Smooth muscle cell of the pulmonary artery (primary cell): ENCODE measurements at places on chromosomes 12 and 14. TPM values are rescaled to one million over a fixed set of nuclear protein-coding genes. Genes with fewer than 3 reads are reported as not detected.

The NEUROD4 gene
- not detected in 2 replicates for total RNA-seq

The ACSM4 gene
- total RNA-seq: not detected in 2 replicates

The TECPR2 gene
- 23.3 and 36.1 TPM in 2 replicates for total RNA-seq

The REM2 gene
- total RNA-seq: 0.07 and 0.13 TPM in 2 replicates

The CARMIL3 gene
- total RNA-seq: 0.17 TPM in 1 of 2 replicates, not detected in the other

The SYT10 gene
- total RNA-seq: not detected in 2 replicates

The SLC10A1 gene
- total RNA-seq: not detected in 2 replicates

The KRT7 gene
- total RNA-seq: 15.0 and 16.4 TPM in 2 replicates

The BMP4 gene
- 9.7 and 20.0 TPM in 2 replicates for total RNA-seq

The TGM1 gene
- total RNA-seq: 0.65 and 1.5 TPM in 2 replicates

The GPRC5D gene
- 0.13 TPM in 1 of 2 replicates, not detected in the other for total RNA-seq

The KRT72 gene
- not detected in 2 replicates for total RNA-seq

The CDCA3 gene
- 3.5 and 6.3 TPM in 2 replicates for total RNA-seq

The AKAP3 gene
- 1.7 TPM in 2 replicates for total RNA-seq

The CIDEB gene
- total RNA-seq: 1.6 and 2.3 TPM in 2 replicates

The ZNF10 gene
- total RNA-seq: 10.8 and 12.4 TPM in 2 replicates

The LRFN5 gene
- 0.59 and 11.3 TPM in 2 replicates for total RNA-seq

The PARPBP gene
- total RNA-seq: 3.1 and 5.1 TPM in 2 replicates

The PRICKLE1 gene
- total RNA-seq: 0.79 and 2.6 TPM in 2 replicates

The SLCO1B1 gene
- total RNA-seq: not detected in 2 replicates

The MORN3 gene
- total RNA-seq: 0.65 and 0.86 TPM in 2 replicates

The RHEBL1 gene
- 0.23 and 0.59 TPM in 2 replicates for total RNA-seq

The SLC8A3 gene
- 0.33 and 0.40 TPM in 2 replicates for total RNA-seq

The TIMM9 gene
- 16.6 and 17.3 TPM in 2 replicates for total RNA-seq

The SPTLC2 gene
- total RNA-seq: 32.5 and 33.6 TPM in 2 replicates

The CLEC9A gene
- not detected in 2 replicates for total RNA-seq

The TPPP2 gene
- not detected in 2 replicates for total RNA-seq

The CLEC7A gene
- not detected in 2 replicates for total RNA-seq

The LPAR5 gene
- total RNA-seq: 0.03 TPM in 1 of 2 replicates, not detected in the other

The TCL1B gene
- total RNA-seq: not detected in 2 replicates

The NUP37 gene
- 20.0 and 28.7 TPM in 2 replicates for total RNA-seq

The TSPAN11 gene
- total RNA-seq: 0.07 and 0.13 TPM in 2 replicates

The SERPINA9 gene
- total RNA-seq: not detected in 2 replicates

The ACVRL1 gene
- 6.2 and 31.9 TPM in 2 replicates for total RNA-seq

The OTUB2 gene
- total RNA-seq: 1.8 and 1.9 TPM in 2 replicates

The BAG5 gene
- total RNA-seq: 24.1 and 25.2 TPM in 2 replicates

The OGFOD2 gene
- 8.7 and 12.4 TPM in 2 replicates for total RNA-seq

The IAPP gene
- 0.10 TPM in 1 of 2 replicates, not detected in the other for total RNA-seq

The SOAT2 gene
- not detected in 2 replicates for total RNA-seq

The TAS2R9 gene
- not detected in 2 replicates for total RNA-seq

The ZBTB1 gene
- 45.4 and 46.6 TPM in 2 replicates for total RNA-seq

The HCAR2 gene
- not detected in 2 replicates for total RNA-seq

The MYF5 gene
- not detected in 2 replicates for total RNA-seq

The KLRC4 gene
- not detected in 2 replicates for total RNA-seq

The RNASE8 gene
- not detected in 2 replicates for total RNA-seq

The FKBP3 gene
- total RNA-seq: 13.2 and 17.3 TPM in 2 replicates

The C12orf60 gene
- 0.59 and 0.72 TPM in 2 replicates for total RNA-seq

The GNB3 gene
- 2.0 and 3.2 TPM in 2 replicates for total RNA-seq

The TROAP gene
- total RNA-seq: 2.4 and 3.4 TPM in 2 replicates

The BCL11B gene
- under 0.01 TPM in 2 replicates for total RNA-seq

The IL23A gene
- total RNA-seq: not detected in 2 replicates

The RTL1 gene
- not detected in 2 replicates for total RNA-seq

The PZP gene
- not detected in 2 replicates for total RNA-seq

The PPM1H gene
- 2.5 and 2.9 TPM in 2 replicates for total RNA-seq
